ENCODE measurements at places on chromosomes 3 and 15.

DNA sequence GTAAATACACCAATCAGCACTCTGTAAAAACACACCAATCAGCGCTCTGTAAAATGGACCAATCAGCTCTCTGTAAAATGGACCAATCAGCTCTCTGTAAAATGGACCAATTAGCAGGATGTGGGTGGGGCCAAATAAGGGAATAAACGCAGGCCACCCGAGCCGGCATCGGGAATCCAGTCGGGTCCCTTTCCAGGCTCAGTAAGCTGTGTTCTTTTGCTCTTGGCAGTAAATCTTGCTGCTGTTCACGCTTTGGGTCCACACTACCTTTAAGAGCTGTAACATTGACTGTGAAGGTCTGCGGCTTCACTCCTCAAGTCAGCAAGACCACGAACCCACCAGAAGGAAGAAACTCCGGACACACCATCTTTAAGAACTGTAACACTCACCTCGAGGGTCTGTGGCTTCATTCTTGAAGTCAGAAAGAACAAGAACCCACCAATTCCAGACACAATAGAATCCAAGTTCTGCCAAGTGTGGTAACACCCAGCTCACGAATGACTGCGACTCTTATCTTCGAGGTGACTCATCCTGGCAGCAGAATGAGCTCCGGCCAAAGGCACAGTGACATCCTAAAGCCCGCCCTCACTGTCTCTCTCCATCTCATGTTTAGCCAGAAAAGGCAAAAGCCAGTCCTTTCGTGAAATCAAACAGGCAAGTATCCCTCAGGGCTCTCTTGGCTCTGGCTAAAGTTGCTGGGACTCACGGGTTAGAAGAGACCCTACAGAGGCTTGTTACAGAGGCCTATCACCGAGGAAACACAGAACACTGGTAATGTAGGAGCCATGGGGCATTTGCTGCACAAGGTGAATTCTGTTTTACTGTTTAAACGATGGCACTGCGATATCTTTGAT is 155.2 kb downstream of the FAM43A start:
- no peak for DNase-seq

DNA sequence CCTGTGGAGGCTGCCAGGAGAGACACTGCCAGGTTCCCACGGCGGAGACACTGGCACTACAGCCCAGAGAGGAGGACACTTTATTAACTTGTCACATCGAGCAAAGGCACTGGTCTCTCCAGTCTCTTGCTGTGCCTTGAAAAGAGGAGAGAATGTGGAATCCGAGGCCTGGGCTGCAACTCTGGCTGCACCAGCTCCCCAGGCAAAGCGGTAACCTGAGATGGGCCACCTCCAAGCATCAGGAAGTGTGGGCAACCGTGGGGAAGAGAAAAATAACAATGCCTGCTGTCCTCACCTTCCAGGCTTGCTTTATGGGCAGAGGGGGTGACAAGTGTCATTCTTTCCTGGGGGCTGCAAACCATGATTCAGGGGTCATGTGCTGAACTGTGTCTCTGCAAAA is 91.6 kb upstream of the RGMA start:
- DNase-seq: no peak

DNA sequence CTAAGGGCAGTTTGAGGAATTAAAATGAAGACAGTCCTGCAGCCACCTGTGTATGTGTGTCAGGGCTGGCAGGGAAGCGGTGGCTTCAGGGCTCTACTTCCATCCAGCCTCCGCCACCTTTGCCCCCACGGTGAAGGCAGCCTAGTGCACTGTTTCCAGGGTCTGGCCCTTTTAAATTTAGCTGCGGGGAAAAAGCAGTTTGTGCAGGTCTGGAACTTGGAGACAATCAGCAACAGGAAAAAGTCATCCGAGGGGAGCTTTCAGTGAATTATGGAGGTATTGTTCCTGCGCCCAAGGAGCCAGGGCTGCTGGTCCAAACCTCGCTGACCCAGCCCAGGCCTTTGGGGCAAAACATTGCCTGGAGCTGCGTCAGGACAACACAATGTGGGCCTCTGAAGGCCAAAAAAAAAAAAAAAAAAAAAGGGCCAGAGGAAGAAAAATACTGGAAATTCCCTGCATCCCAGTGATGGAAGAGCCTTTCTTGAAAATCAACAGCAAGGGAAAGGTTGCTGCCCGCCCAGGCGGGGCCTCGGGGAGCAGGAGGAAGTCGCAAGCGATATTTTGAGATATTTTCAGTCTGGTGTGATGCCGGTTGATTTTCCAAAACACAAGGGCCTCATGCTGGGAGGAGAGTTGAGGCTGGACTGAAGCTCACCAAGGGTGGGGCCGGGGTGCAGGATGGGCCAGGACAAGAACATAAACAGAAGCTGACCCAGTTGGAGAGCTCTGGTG is 25.5 kb upstream of the FGD5 start:
- no peak for DNase-seq

DNA sequence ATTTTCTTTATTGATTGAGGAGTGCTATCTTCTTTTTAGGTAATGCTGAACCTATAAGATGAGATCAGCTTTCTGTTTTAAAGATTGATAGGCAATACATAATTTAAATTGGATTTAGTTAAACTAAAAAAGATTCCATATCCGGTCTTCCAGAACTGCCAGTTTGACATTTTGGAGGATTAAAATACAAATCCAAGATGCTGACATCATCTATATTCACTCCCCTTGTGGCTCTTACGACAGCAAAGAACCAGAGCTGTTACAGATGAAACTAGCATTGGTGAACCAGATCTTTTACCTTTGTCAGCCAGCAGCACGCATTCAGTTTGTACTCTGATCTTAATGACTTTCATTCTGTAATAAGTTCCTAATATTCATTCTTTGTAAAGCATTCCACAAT is 218.7 kb downstream of the ZIC4 start:
- DNase-seq: no peak

- DNase-seq: no peak
These were observed 2.2 kb upstream of the UBA3 start for GRCh38 chr3:69082361-69082760.

- no peak for DNase-seq
These were observed 42.9 kb downstream of the KLF15 start for GRCh38 chr3:126314305-126314789.

- no peak for DNase-seq
These were observed 112.7 kb downstream of the SNRK start for GRCh38 chr3:43399034-43399433.

DNA sequence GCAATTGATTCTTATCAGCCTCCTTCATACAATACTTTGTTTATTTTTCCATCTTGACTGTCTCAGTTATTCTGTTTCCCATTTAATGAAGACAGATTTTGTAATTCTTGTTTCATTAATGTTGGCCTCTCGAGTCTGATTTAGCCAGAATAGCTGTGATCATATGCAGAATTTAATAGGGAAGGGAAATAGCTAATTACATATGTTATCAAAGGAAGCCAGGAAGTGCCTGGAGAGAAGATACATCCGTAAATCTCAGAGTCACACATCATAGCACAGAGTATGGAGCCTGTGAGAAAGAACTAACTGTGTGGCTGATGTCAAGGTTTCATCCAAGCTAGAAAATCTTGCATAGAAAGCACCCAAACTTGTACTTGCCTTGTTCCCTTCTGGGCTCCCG is 288.9 kb upstream of the SLCO3A1 start:
- no peak for DNase-seq

DNA sequence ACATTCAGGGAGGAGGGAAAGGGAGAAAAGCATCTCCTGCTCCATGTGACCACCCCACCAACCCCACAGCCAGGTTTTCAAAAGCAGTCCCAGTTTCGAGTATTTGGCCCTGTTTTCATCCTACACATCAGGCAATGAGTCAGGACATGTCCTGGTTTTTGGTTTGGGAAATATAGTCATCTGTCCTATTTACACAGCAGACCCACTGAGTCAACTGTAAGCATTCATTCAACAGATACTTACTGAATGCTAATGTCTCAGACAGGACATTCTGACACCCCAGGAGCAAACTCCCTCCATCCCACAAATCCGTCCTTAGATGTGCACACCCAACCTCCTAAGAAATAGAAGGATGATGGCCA is 32.9 kb downstream of the IGDCC3 start:
- no peak for DNase-seq

GRCh38 chr15:36959746-36960145 is 140.6 kb downstream of the MEIS2 start:
- no peak for DNase-seq

DNA sequence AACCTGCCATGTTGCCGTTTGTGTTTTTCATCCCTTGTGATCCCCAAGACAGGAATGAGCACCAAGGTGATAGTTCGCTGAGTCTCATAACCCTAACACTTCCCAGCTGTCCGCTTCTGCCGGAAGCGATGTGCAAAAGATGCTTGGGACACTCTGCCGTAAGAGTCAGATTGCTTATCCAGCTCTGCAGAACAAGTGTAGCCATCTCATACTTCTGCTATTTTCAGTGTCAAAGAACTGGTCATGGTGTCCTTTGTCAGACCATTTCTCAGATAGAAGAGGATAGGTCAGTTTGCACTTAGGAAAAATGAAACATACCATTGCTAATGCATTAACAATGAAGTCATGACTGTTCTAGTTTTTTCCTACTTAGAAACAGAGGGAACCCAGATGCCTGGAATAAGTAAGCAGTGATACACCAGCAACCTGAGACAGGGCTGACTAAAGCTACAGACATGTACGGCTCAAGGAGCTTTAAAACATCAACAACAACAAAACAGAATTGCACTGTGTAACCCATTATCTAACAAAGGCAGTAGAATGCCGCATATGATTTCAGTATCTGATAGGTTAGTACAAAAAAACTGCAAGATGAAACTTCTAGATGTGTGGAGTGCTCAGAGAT is 134.0 kb upstream of the IL12A start:
- DNase-seq: no peak

GRCh38 chr3:134054231-134054630 is 24.5 kb upstream of the SLCO2A1 start:
- DNase-seq: no peak

GRCh38 chr3:78721771-78722543 is 1045.8 kb downstream of the ROBO1 start:
- DNase-seq: no peak

GRCh38 chr3:171445620-171446204 is 14.5 kb downstream of the TNIK start:
- no peak for DNase-seq

DNA sequence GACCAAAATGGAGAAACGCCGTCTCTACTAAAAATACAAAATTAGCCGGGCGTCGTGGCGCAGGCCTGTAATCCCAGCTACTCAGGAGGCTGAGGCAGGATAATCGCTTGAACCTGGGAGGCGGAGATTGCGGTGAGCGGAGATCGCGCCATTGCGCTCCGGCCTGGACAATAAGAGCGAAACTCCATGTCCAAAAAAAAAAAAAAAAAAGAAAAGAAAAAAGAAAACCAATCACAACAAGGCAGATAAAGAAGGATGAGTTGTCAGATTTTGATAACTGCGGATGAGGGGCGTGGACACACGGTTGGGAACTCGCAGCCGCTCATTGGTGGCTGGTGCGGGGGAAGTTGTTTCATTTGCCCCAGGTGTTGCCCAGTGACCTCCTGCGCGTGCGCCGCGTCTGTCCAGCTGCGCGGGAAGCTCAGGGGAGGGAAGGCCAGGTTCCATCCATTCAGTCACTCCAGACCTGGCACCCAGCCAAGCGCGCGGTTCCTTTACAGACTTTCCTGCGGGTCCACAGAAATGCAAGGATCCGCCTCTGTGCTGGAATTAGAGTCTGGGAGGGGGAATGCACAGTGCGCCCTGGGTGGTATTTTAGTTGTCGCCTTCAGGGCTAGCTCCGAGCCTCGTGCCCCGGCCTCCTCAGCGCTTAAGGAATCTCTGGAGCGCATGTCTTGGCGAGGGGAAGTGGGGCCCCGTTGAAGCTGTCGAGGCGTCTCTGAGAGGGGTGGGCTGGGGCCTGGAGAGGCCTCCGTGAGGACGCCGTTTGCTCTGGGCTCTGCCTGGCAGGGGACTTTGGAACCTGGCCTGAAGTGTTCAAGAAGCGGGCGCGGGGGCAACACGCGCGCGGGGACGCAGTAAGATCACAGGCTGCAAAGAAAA is 708 bp upstream of the GCHFR start:
- DNase-seq: peak; percentile 49

DNA sequence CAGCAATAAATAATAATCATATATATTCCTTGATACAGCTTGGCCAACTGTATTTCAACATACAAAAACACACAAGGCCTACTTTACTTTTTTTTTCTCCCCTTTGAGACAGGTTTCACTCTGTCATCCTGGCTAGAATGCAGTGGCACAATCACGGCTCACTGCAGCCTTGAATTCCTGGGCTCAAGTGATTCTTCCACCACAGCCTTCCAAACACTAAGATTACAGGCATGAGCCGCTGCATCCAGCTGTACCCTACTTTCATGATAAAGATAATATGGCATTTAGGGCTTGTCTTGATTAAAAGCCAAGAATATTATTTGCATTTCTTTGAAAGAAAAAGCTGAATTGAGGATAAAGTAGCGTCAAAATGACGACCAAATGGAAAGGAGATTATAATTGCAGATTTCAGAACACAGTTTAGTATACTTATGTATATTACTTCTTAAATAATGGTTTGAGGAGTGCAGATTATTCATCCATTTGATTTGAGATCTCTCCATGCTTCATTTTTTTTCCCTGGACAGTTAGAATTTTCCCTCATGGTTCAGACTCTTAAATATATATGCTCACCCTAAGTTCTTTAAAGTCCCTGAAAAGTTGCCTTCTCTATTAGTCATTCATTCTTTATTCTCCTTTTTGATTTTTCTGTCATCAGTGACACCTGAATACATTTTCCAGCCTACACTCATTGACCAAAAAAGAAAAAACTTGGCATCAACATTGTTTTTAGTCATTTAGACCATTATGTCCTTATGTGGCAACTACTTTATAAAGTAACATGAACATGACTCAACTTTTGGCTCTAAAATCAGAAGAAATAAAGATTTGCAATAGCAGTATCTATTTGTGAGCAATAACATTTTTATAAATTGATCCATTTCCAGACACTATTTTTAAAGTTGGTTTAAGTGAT is 48.5 kb upstream of the MLF1 start:
- no peak for DNase-seq

GRCh38 chr3:194555175-194556062 is 68.6 kb upstream of the ATP13A3 start:
- DNase-seq: no peak

DNA sequence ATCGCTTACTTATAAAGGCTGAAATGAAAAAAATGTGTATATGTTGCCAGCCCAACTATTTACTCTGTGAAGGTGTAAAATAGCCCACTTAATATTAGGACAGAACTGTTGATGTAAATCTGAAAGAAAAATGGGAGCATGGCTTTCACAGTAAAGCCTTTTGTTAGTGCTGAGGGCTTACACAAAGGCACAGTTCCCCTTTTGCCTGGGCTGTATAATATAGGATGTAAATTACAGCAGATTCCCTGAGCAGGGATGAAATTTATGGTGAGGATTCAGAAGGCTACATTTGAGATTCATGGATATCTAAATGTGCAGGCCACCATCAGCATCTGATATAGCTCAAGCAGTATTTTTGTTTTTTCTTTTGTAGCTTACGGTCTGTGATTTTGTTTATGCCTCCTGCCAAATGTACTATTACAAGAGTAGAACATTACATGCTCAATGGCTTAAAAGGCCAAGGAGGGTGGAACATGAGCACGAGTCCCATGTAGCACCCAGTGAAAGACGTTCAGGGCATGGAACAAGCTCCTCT is 109.1 kb upstream of the ATP10A start:
- no peak for DNase-seq

- DNase-seq: no peak
These were observed 1.0 kb upstream of the CCR5 start for GRCh38 chr3:46369675-46370132.

GRCh38 chr3:182629521-182629920 is 163.8 kb upstream of the ATP11B start:
- no peak for DNase-seq

Measured in NCI-H1930 (cell line).